IMR-90 (cell line): ENCODE measurements at places on chromosomes 1 and 21.

DNA sequence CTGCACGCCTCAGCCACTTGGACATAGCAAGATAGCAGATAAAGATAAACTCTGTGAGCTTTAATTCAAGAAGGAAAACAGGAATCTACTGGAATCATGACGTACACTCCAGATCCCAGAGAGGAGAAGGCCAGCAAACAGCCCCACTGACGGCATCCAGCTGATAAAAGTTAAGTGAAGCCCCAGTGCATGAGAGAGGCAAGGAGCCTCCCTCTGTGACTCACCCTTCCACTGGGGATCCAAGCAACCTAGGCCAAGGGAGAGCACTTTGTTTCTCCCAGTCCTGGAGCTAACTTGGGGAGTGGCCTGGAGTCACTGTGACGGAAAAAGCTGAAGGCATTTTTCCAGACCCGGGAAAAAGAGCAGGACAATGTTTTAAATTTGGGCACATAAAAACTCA, 270.0 kb downstream of the AKT3 start:
- peaks cover 2% of the 10 kb centered on the region for H3K4me1 ChIP-seq
- no peak overlapping the region for H3K4me3 ChIP-seq
- H3K36me3 ChIP-seq = peaks cover 3% of the 10 kb centered on the region; the same call in 1 of the 2 replicates

DNA sequence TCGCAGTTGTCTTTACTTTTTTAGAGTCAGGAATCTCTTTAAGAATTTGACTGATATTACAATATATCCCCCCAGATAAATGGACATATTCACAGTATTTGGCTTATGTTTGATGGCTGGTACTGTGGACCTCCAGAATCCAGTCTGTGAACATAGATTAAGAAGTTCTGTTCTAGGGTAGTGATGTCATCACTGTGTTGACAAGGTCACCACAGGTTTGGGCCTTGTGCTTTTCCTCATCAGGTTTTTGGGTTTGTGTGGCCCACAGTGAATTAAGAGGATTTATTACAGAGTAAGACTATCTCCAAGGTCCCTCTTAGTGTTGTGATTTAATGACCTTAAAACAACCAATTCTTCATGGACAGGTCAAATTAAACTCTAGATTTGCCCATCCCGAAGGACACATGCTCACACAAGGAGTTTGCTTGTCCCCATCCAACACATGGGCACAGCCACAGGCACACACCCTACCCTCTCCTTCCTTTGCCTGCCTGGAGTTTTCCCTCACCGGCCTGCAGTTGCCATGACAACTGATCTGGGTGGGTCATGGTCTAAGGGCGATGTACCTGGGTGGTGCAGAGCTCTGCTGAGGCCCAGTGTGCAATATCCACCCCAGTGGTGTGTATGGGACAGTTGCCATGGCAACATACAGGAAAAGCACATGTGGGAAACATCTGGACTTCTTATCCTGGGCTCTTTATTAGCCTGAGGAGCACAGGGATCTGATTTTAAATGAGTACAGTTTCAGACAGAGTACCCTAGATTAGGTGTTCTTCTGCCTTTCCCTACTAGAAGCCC, 98.6 kb downstream of the NAV1 start:
- H3K27ac ChIP-seq = peak overlapping the region; percentile 56
- DNase-seq = peak; percentile 68

DNA sequence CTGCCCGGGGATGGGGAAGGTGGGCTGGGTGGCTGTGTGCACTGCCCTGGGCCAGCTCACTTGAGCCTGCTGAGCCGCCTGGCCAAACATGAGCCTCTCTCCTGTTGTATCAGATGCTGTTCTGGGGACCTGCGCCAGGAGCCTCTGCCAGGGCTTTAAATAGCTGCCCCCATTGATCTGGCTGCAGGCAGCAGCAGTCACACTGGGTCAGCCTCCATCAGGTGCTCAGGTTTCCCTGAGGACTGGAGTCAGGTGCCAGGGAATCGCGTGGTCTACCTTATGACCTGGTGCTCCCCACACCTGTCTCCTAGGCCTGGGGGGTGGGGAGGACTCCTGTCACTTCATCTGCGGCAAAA, 700 bp upstream of the CCDC28B start:
- H3K36me3 ChIP-seq = peaks cover 37% of the 10 kb centered on the region
- peaks cover 31% of the 10 kb centered on the region for H3K4me1 ChIP-seq
- no peaks in the 10 kb centered on the region for H3K27me3 ChIP-seq
- peak overlapping the region; percentile 63; the same call in 1 of the 2 replicates for H3K4me3 ChIP-seq
- H3K27ac ChIP-seq = peak overlapping the region; percentile 78; the same call in 1 of the 2 replicates

- H3K4me1 ChIP-seq = no peaks in the 10 kb centered on the region
- no peak overlapping the region for H3K27ac ChIP-seq
- no peak for DNase-seq
- H3K4me3 ChIP-seq = no peak overlapping the region
These were observed 162.4 kb upstream of the POU3F1 start for GRCh38 chr1:38208716-38209632.
